SW480 (cell line): ENCODE measurements at places on chromosomes 2 and 18.

- DNase-seq: no peak
Measured at GRCh38 chr2:96591054-96591453, 47.1 kb downstream of the KANSL3 start.

- DNase-seq: no peak
Measured at GRCh38 chr18:45522371-45522770, 92.9 kb upstream of the SLC14A2 start.

GRCh38 chr18:1573732-1574131, 669.1 kb downstream of the ADCYAP1 start:
- DNase-seq: no peak

- DNase-seq: peak; percentile 38
Measured at GRCh38 chr2:166539340-166540162, 45.5 kb upstream of the SCN7A start.

DNA sequence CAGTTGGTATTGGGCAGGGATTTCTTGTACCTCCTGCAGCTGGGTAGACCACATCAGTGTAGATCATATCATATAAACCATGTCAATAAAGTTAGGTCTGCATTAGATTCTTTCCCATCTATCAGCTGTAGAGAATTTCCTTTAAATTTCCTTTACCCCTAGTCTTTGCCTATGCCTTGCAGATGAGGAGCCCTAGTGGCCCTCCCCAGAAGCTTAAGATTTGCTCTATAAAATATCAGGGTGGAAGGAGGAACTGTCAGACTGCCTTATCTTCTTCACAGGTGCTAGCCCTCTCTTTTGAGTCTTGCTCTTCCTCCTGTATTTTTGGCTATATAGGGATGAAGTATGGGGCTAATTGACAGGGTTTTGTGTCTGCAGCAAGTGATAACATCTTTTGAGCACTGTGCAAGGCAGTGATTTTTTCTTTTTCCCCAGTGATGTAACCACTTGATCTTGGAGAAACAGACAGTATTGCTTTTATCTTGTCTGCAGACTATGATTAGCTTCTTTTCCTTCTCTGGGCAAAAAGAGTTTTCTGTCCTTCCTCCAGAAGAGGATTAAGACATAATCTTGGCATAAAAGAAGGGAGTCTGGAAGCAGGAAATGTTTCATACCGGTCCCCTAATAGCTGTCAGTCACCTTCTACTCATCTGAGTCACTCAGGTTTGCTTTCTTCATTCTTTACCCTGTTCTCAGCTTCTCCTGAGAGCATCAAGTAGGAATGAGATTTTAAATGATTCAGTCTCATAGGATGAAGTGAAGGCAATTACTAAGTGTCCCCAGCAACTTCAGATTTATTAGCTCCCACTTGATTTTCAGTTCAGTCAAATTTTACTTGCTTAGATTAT, 286.4 kb downstream of the CDH19 start:
- no peak for DNase-seq

DNA sequence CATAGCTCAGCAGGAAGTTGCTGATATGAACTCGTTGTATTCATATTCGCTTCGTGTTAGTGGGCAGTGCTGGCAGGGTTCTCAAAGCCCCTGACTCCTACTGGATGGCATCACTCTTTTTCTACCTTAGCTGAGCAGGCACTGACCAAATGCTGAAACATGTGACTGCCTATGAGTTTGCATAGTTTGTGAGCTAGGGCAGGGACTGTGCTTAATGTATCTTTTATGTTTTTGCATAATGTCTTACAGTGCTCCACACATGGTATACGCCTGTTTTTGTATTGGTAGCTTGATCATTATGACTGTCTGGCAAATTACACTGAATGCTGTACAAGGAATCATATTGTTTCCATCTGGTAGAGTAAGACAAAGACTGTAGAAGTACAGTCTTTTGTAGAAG, 305.3 kb downstream of the PARD3B start:
- DNase-seq: no peak

GRCh38 chr18:67951137-67951536, 434.6 kb upstream of the DSEL start:
- DNase-seq: no peak

- peak; percentile 21 for DNase-seq
Measured at GRCh38 chr2:128626760-128627511, 308.3 kb upstream of the HS6ST1 start.

GRCh38 chr2:151657667-151658076, 76.6 kb downstream of the NEB start:
- no peak for DNase-seq

DNA sequence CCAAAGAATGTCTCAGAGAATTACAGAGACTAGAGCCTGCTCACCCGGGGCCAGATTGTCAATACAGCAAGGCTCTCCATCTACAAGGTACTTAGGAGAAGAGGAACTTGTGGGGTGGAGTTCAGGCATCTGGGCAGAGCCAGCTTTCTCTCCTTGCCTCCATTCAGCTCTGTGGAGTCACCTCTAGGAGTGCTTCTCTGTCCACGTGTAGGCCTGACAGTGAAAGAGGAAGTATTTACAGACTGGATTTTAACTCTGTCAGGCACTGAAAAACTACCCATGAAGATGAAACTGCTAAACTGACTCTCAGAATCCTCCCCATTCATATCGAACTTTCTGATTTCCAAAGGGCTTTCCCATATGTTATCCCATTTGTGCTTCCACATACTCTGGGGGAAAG, 315.6 kb downstream of the SETBP1 start:
- no peak for DNase-seq

DNA sequence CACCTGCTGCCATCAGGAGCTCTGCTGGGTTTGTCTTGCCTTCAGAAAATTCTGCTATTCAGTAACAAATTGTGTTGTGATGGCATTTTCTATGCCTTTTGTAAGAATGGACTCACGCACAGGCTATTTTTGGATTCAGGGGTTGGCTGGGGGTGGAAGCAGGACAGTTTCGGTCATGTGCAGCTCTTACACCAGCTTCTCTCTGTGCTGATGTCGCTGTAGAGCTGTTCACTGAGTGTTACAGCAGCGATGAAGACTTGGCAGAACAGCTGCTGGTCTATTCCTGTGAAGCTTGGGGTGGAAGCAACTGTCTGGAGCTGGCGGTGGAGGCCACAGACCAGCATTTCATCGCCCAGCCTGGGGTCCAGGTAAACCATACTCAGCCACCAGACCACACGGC, 49.2 kb downstream of the TRPM8 start:
- DNase-seq: no peak

GRCh38 chr18:35051641-35052377, 10.6 kb downstream of the MAPRE2 start:
- DNase-seq: no peak

- no peak for DNase-seq
Measured at GRCh38 chr2:238501311-238501710, 74.6 kb downstream of the ASB1 start.

GRCh38 chr18:70576276-70577022, 287.6 kb downstream of the SOCS6 start:
- no peak for DNase-seq

DNA sequence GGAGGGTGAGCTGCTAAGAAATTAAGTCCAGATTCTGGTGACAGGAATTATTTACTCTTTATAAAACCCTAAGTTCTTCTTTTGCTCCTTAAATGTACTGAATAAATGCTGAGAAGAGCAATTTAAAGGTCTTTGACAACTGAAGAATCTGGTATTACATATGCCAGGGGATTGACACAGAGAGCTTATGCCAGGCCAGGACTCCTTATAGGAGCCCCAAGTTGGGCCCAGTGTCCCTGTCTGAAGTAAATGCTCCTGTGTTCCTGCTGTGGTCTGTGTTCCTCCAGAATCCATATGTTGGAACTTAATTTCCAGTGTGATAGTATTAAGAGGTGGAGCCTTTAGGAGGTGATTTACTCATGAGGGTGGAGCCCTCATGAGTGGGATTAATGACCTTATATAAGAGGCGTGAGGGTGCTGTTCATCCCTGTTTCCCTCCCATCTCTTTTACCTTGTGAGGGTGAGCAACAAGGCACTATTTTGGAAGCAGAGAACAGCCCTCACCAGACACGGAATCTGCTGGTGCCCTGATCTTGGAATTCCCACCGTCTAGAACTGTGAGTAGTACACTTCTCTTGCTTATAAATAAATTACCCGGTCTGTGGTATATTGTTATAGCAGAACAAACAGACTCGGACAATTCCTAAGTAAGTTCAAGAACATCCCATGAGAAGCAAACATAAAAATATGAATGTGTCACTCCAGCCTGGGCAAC, 39.8 kb downstream of the LYPD6 start:
- DNase-seq: no peak

- DNase-seq: no peak
Measured at GRCh38 chr2:233408366-233409285, 54.3 kb downstream of the DGKD start.

DNA sequence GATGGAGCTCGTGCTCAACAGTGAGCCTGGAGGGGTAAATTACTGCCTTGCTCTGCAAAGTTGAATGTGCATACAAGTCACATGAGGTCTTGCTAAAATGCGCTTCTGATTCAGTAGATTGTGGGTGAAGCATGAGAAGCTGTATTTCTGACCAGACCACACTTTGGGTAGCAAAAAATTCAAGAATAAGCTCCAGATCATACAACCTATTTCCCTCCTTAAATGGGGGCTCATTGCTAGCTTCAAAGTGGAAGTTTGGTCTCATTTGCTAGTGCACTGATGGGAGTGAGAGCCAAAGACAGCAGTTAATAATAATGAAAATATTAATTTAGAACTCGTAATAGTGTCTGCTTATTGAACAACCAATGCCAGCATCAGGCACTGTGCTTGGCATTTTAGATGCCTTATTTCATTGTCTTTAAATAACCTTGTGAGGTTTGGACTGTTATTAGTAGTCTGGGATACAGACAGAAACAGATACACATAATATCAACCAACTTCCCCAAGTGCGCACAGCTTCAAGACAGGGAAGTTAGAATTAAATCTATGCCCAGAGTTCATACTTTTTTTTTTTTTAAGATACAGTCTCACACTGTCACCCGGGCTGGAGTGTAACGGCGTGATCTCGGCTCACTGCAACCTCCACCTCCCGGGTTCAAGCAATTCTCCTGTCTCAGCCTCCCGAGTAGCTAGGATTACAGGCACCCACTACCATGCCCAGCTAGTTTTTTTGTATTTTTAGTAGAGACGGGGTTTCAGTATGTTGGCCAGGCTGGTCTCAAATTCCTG, 18.0 kb downstream of the APOB start:
- no peak for DNase-seq

DNA sequence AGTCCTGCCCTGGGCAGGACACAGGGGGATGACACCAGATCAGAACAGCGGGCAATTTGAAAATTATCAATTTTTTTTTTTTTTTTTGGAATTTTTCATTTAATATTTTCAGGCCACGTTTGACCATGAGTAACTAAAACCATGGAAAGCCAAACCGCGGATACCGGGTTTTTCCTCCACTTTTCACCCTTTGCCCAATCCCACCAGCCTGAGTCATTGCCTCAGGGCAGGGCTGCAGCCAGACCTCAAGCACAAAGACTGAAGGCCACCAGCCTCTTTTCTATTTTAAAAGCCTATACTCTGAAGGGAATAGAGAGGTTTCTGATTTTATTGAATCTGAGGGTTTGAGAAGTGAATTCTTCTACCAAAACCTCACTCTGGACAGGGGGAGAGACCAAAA, 381.1 kb downstream of the IRS1 start:
- DNase-seq: no peak

DNA sequence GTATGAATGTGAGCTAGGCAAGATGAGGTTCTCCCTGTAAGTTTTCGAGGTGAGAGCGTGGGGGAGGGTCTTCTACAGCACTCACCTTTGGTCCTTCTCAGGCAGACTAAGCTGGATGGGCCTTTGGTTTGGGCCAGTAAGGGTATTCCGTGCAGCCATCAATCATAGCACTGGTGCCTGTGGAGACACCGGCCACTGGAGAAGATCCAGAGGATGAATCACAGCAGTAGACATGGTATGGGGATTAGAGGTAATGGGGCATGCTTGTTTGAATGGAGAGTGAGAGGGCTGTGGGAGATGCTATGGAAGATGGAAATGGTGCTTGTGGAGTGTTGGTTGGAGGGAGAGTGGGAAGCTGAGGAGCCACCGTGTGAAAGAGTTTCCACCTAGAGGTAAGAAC, 16.1 kb downstream of the MAPRE3 start:
- DNase-seq: no peak

- no peak for DNase-seq
Measured at GRCh38 chr2:227886149-227886548, 14.7 kb downstream of the DAW1 start.

DNA sequence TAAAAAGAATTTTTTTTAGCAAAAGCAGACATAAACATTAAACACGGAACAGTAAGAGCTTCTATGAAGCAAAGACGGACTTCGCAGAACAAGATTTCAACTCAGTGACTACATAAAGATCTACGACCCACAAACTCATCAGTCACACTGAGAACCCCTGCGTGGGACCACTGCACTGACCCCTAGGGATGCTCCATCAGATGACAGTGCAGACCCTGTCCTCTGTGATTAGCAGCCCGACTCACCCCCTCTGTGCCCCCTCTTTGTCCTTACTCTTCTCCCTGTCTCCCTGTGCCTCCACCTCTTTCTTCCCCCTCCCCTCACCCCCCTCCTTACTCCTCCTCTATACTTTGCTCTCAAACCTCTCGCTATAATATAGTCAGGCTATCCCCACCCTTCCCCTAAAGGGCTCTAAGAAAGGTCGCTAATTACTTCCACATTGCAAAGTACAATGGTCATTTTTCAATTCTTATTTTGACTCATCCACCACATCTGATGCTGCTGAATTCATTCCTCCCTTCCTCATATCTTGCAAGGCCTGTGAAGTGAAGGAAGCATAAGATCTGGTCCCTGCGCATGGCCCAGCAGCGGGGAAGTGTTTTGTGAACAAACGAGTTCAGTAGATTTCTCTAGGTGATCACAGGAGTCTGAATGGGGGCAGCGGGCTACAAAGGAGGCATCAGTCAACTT, 89.3 kb downstream of the CABYR start:
- DNase-seq: peak; percentile 38

DNA sequence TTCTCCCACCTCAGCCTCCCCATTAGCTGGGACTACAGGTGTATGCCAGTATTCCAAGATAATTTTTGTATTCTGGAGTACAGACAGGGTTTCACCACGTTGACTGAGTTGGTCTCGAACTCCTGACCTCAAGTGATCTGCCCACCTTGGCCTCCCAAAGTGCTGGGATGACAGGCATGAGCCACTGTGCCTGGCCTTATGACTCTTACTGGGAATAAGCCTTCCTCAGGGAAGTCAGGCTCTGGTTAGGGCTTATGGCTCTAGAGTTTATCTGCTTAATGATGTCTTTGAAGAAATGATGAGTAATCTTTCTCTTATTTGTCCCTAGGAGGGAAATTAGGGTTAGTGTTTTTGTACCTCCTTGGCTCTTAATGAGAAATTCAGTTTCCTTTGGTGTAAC, 187.7 kb downstream of the FAM210A start:
- DNase-seq: no peak
